EH (cell line): ENCODE measurements at places on chromosomes 6 and 20.
A peak's percentile ranks its signal among the peaks of the same experiment; 100 is the strongest.

GRCh38 chr6:107026965-107027364, 1.0 kb upstream of the MTRES1 start:
- DNase-seq: no peak

GRCh38 chr6:14750059-14750661, 495.7 kb upstream of the JARID2 start:
- DNase-seq: no peak

- no peak for DNase-seq
Observed at GRCh38 chr6:137056121-137056880, 11.5 kb upstream of the IL20RA start.

DNA sequence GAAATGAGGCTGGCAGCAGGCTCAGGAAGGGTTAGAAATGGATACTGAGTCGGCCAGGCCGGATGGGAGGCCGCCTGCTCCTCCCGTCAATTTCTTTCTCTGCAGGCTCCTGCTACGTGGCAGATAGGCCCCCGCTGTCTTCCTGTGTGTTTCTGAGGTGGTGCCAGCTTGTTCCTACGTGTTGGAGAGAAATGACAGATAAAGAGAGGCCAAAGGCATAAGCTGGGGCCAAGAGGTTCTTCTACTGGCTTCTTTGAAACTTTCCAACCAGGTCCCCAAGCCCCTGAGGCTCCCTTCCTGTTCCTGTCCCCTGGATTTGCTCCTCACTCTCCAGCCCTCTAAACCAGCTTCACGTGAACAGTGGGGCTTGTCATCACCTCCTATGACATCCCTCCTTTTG, 76.8 kb downstream of the TCP11 start:
- no peak for DNase-seq

- DNase-seq: peak; percentile 95
Observed at GRCh38 chr6:45609141-45609638, 231.5 kb upstream of the SUPT3H start.

DNA sequence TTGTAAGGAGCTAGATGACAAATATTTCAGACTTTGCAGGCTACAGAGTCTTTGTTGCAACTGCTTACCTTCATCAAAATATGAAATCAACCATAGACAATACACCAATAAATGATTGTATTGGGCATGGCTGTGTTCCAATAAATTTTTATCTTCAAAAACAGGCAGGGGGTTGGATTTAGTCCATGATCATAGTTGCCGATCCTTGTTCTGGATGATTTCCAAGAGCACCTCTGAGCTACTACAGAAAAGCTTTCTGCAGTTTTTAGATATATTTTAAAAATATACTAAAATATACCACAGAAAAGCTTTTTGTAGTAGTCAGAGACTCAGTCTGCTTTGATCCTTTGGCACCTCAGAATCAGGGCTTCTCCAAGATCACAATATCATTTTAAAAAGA, 145.0 kb downstream of the HTR1B start:
- no peak for DNase-seq

DNA sequence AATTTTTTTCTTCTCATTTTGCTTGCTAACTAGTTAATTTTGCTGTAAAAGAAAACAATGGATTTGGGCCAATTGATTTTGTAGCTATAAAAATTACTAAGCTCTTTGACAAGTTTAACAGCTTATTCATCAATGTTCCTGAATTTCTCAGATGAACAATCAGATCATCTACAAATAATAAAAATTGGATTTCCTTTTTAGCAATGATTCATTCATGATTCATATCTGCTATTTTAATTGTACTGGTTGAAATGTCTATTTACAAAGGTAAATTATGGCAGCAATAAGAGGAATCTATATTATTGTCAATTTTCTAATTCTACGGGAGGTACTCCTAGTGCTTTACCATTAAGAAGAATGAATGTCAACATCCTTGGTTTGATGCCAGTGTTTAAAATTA, 178.8 kb upstream of the BTBD3 start:
- DNase-seq: no peak

DNA sequence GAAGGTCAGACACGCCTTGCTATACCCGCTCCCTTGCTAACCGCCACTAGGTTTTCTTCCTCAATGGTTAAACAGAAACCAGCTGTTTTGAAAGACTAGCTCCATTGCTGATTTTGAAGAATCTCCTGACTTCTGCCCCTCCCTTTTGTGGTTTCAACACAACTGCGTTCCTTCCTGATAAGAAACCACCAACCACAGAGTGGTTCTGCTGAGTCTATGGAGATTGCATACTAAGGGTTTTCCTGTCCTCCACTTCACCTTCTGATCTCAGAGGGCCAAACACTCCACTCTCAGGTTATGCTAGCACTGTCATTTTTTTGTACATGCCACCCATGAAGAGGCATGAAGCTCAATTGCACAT, 207.9 kb downstream of the MYLK4 start:
- DNase-seq: peak; percentile 32

GRCh38 chr6:167409694-167410093, 84.8 kb downstream of the TTLL2 start:
- no peak for DNase-seq

GRCh38 chr6:82370788-82371187, 7.2 kb downstream of the TPBG start:
- DNase-seq: no peak

DNA sequence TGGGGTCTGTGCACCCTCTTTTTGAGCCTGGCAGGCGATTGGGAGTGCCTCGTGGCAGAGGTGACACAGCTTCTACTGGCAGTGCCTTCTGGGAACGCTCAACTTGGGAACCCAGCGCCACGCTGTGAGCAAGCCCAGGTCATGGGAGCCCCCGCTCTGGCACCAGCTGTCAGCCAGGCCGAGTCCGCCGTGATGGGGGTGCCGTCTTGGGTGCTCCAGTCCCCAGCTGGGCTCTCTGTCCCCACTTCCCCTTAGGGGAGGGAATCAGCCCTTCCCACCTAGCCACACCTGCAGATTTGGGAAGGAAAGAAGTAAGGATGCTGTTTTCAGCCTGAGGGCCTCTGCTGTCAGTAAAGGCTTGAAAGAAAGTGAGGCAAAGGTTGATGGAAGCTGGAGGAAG, 31.0 kb upstream of the NTSR1 start:
- no peak for DNase-seq

- DNase-seq: no peak
Observed at GRCh38 chr6:168581236-168581635, 140.3 kb downstream of the SMOC2 start.

DNA sequence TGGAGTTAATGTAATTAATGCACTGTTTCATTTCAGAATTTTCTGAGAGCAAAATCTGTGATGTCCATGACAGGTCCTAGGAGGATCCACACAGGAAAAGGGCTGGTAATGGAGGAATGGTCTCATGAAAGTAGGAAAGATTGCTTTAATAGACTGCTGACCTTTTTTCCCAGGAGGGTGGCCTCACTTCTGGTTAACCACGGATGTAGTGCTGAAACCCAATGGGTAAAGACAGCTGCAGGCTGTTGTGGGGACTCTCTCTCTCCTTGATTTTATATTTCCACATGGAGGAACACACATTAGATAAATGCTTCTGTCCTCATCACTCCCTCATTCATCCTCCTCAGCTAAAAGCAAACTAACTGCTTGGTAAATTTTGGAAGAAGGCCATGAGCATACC, 23.6 kb upstream of the RIPOR2 start:
- no peak for DNase-seq

GRCh38 chr20:14450256-14450655, 112.8 kb upstream of the FLRT3 start:
- no peak for DNase-seq

GRCh38 chr6:46985943-46986342, 56.2 kb downstream of the ADGRF1 start:
- peak; percentile 66 for DNase-seq

DNA sequence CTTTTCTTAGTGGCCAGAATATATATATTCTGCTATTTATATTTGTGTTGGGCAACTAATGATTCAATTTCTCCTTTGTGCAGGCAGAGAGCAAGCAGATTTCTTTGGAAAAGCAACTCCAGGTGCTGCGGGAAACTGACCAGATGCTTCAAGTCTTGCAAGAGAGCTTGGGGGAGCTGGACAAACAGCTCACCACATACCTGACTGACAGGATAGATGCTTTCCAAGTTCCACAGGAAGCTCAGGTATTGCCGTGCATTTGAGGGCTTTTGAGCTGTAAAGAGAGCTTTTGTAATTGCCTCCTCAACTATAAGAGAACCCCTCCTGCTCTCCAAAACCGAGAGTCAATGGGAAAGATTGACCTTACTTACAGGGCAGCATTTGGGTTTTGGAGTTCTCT, 203.5 kb downstream of the UTRN start:
- no peak for DNase-seq

GRCh38 chr6:90983462-90983861, 396.6 kb upstream of the MAP3K7 start:
- DNase-seq: no peak

- no peak for DNase-seq
Observed at GRCh38 chr6:34226731-34227586, 9.7 kb upstream of the HMGA1 start.

- DNase-seq: no peak
Observed at GRCh38 chr6:87054143-87054833, 40.6 kb downstream of the CGA start.

DNA sequence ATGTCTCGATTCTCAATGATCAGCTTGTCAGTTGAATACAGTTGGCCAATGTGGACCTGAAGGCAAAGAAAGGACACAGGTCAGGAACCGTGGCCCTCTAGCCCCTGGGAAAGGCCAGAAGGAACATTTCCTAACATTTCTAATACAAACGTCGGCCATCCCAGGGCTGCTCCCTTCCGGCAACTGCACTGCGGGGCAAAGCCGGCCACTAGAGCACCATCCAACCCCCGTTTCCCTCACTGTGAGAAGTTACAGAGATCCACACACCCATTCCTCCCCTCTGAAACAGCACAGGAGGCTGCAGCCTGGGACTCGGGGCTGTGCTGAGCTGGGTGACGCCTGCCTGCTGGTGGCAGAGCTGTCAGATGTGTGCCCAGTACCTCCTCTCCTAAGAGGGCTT, 24.3 kb downstream of the PPP1R3G start:
- DNase-seq: no peak

DNA sequence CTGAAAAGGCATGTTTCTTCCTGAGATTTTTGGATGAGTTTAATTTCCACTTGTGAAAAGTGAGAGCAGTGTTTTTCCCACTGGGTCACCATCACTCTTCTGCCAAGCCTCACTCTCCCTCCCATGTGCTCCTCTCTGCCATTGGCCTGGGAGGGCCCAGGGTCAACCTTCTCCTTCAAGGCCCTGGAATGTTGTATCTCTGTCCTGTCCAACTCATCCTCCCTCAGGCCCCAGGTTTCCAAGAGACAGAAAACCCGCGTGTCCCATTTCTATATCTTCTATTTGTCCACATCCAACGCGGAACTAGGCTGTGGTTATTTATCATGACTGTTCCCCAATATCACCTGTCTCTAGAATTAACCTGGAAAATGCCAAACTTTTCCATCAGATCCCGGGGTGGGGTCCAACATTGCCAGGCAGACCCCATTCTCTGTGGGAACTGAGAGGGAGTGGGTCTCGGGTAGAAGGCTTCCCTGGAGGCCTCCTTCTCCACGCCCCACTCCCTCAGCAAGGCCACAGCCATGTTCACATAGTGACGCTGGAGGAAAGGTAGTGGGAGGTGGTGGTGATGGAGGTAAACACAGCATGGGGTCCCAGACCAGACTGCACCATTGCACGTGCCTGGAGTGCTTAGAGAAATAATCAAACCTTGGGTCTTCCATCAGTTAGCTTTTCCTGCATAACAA, 173.5 kb downstream of the SCP2D1 start:
- DNase-seq: no peak

- DNase-seq: no peak
Observed at GRCh38 chr6:56660381-56660730, 17.7 kb upstream of the DST start.

DNA sequence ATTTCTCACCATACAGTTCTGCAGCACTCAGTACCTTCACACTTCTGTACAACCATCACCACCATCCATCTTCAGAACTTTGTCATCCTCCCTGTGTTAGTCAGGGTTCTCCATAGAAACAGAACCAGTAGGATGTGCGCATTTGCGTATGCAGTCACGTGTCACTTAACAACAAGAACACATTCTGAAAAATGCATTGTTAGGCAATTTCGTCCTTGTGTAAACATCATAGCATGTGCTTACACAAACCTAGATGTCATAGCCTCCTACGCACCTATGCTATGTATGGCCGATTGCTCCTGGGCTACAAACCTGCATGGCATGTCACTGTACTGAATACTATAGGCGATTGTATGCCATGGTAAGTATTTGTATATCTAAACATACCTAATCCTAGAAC, 66.2 kb upstream of the PTPRT start:
- no peak for DNase-seq

GRCh38 chr6:43471399-43471798, 6.0 kb upstream of the TJAP1 start:
- DNase-seq: no peak

- no peak for DNase-seq
Observed at GRCh38 chr6:165647041-165647440, 16.0 kb downstream of the PDE10A start.

GRCh38 chr6:145897552-145897951, 66.6 kb downstream of the SHPRH start:
- DNase-seq: no peak

GRCh38 chr20:58261660-58262059, 33.2 kb upstream of the ANKRD60 start:
- no peak for DNase-seq

GRCh38 chr6:166352923-166353322, 10.6 kb upstream of the SFT2D1 start:
- no peak for DNase-seq

- DNase-seq: no peak
Observed at GRCh38 chr6:144728804-144729203, 443.7 kb downstream of the UTRN start.

DNA sequence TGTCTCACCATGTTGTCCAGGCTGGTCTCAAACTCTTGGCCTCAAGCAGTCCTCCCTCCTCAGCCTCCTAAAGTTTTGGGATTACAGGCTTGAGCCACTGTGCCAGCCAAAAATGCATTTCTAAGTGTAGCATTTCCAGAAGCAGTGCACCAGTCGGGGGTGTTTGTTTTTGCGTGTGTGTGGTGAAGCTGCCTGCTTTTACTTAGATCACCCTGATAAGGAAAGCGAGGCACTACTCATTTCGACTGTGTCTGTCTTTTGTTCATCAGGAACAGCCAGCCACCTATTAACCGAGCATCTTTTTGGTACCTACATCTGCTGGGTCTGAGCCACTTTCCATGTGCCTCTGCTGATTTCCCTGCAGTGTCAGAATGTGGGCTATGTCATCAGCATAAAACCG, 18.7 kb downstream of the SIRT5 start:
- no peak for DNase-seq

- peak; percentile 80 for DNase-seq
Observed at GRCh38 chr6:30544666-30545272, 11.5 kb downstream of the GNL1 start.

DNA sequence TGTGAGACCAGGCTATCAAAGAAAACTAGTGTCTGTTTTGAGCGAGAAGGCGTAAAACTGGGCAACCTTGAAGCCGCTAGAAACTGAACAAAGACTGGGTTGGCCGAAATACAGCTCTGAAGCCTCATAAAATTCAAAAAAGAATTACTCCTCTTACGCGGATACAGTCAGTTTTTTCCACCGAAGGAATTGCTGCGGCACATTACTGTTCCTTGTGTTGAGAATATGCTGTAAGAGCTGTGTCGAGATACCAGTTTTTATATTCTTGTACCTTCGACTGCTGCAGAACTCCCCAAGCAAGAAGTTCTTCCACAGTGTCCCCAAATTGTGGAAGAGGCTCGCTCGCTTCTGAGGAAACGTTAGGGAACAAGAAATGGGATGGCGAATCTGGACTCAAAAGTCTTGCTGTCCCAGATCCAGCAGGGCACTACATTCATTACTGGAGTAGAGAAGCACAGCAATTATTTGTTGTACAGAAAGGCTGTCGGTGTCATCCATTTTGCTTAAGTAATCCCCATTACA, 523 bp upstream of the COX7A2 start:
- no peak for DNase-seq
